ENCODE measurements at places on chromosomes 2 and 18.

GRCh38 chr2:226791056-226791486 is 8.5 kb downstream of the IRS1 start:
- DNase-seq = no peak

DNA sequence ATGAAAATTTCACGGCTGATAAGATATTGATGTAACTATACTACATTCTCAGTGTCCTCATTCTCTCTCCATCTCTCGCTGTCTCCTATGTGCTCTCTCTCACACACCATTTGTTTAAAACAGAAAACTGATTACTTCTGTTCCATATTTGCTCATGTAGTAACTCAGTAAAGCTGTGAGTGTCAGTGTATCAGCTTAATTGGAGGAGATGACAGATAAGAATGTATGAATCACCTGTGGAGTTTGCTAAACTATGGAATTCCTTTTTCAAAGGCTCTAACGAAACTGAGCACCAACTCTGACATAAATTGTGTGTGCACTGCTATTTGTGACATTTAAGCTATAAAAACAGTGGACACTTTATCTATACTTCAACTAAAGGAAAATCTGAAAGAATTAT is 1080.0 kb downstream of the DSC3 start:
- no peak for DNase-seq

- no peak for DNase-seq
Observed at GRCh38 chr2:101188683-101189405, 37.7 kb upstream of the TBC1D8 start.

GRCh38 chr2:200274116-200275075 is 32.1 kb upstream of the SPATS2L start:
- no peak for DNase-seq

DNA sequence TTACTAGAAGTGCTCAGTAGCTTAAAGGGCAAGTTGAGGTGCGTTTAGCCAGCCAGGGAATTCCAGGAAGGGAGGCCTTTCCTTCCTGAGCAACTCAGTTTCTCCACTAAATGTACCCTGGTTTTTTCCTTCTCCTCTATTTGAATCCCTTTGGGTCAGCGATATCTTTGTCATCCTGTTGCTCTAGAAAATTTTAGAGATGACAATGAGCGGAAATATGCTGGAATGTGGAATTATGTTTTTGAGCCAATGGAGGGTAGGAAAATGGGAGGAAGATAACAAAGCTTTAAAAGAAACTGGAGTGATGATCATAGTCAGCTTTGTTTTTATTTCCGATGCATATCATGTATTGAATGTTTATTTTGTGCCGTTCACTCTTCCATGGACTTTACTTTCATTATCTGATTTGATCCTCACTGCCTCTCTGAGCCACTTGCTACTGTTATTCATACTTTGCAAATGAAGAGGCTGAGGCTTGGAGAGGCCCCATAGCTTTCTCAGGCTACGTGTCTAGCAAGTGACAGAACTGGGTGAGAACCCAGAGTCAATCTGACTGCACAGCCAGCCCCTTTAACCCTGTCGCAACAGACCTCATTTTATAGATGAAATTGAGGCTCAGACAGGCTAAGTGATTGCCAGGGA is 67.3 kb downstream of the NTSR2 start:
- DNase-seq = no peak

DNA sequence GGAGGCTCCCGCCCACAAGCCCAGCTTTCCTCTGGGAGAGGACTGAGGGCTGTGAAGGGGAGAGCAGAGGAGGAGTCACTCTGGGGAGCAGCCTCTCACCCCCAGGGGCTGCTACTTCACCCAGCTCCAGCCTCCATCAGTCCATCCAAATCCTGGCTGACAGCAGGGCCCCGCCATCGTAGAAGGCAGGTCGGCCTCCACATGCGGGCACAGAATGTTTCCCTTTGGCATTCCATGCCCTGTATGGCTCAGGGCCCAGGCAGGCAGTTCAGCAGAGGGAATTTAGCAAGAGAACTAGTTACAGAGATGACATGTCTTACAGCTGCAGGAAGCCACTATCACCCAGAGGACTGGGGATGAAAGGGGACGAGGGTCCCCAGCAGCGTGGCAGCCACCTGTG is 6.4 kb upstream of the ODC1 start:
- no peak for DNase-seq

GRCh38 chr2:19949071-19949470 is 40.8 kb downstream of the WDR35 start:
- no peak for DNase-seq

DNA sequence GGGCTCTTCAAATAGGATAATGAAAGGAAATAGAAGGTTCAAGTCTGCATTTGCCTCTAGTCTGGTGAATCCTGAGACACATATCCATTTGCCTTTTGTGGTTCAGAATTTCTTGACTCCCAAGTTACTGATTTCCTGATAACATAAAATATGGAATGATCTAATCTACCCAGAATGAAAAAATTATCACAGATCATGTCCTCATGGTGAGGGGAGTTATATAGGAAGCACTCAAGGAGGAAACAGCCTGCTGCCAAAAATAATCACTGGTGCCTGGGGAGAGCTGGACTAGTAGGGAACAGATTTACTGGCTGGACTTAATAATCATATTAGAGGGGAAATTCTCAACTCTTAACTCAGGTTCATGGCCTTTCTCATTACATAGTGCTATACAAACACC is 95.5 kb upstream of the STK17B start:
- no peak for DNase-seq

DNA sequence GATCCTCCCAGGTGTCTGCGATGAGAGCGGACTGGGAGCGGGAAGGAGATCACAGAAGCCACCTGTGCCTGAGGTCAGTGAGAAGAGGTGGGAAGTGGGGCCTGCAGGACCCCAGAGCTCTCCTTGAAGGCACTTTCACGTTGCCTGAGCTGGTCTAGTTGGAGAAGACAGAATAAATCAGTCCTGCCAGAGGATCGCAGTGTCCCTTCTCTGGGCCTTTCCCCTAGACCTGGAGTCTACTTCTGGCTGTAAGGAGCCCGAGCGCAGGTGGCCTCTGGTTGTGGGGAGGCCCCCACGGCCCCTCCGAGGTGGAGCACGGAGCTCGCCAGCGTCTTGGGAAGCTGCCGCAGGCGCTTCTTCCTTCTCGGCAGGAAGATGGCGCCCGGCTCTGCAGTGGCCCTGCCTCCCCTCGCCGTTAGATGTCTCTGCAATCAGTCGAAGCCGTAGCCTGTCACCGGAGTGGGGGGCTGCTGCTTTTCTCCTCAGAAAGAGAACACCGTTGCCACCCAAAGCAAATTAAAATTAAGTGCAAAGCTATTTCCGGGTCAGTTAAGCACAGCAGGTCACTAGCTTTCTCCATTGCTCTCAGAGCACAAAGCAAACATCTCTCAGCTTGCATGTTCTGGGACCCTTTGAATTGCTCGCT is 212.0 kb upstream of the MYT1L start:
- DNase-seq = no peak

GRCh38 chr2:111178730-111179405 is 58.2 kb downstream of the BCL2L11 start:
- no peak for DNase-seq

Data from stimulated activated CD4-positive, alpha-beta T cell treated with anti-CD3 and anti-CD28 coated beads, Interleukin-1b, Interleukin-23, amount 100 ng/mL, for 1 hour (primary cell).